ENCODE measurements at places on chromosomes 12 and 14.

- DNase-seq: no peak
Measured at GRCh38 chr14:69315301-69315700, 55.3 kb downstream of the GALNT16 start.

- DNase-seq: no peak
Measured at GRCh38 chr12:52004042-52004648, 2.6 kb upstream of the TAMALIN start.

- no peak for DNase-seq
Measured at GRCh38 chr14:72682188-72682587, 211.7 kb downstream of the DPF3 start.

GRCh38 chr14:99006276-99006675 is 265.7 kb downstream of the BCL11B start:
- DNase-seq: no peak

DNA sequence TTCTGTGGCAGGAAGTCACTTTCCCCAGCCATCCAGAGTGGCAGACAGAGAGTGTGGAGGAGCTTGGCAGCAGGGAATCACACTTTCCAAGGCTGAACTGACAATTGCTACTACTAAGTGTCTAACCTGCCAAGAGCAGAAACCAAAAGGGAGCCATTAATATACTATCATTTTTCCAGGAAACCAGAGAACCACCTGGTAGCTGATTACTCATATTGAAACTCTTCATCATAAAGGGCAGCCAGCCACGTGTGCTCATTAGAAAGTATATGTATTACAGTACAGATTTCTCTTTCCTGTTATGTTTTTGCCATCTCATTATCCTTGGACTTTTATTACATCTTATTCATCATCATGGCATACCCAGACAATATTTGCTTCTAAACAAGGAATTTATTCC is 374.9 kb downstream of the GXYLT1 start:
- no peak for DNase-seq

GRCh38 chr12:74280156-74280655 is 257.4 kb upstream of the ATXN7L3B start:
- DNase-seq: no peak

- no peak for DNase-seq
Measured at GRCh38 chr12:84455598-84455997, 457.0 kb downstream of the SLC6A15 start.

DNA sequence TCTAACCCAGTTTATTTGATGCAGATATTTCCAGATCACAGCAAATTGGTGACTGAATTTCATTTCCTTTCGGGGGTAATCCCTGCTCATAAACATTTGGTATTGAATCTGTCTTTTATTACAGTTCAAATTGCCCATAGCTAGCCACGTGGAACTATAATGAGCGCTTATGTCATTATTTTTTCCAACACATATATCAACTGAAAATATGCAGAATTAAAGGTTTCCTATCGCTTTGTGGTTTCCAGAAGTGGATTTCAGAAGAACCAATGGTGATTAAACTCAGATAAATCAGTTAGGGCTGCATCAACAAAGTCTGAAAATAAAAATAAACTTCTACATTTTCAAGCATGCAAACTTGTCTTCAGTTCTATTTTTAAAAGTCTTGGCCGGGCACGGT is 111.9 kb downstream of the PIK3C2G start:
- DNase-seq: no peak

- no peak for DNase-seq
Measured at GRCh38 chr12:53572134-53572758, 53.9 kb downstream of the ATF7 start.

GRCh38 chr14:80291101-80291500 is 79.8 kb upstream of the DIO2 start:
- DNase-seq: no peak

- no peak for DNase-seq
Measured at GRCh38 chr12:48201516-48201915, 1.6 kb downstream of the OR10AD1 start.

- DNase-seq: no peak
Measured at GRCh38 chr12:11819643-11820042, 170.2 kb downstream of the ETV6 start.

- DNase-seq: no peak
Measured at GRCh38 chr12:129520739-129521138, 383.1 kb downstream of the TMEM132D start.

- DNase-seq: no peak
Measured at GRCh38 chr12:115752913-115753726, 524.4 kb downstream of the MED13L start.

GRCh38 chr14:77238356-77238755 is 32.6 kb downstream of the NGB start:
- no peak for DNase-seq

DNA sequence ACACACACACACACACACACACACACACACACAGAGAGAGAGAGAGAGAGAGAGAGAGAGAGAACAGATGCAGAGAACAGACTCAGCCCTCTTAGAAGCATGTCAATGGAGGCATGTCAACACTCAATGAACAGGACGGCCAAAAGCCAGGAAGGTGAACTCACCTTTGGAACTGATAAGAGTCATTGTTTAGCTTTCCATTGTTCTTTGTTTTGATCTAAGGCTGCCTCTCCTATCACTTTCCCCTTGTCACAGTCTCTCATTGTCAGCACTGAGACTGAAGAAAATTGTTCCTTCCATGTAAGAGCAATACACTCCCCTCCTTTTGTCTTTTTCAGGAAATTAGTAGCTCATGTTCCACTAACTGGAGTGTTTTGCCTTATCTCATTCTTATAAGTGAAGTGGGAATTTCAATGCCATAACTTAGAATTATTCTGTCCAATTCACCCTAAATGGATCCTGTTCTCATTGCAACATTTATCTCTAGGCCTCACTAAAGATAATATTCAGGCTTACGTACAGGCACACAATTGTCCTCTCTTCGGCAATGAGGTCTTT is 218.0 kb downstream of the DUSP6 start:
- no peak for DNase-seq

DNA sequence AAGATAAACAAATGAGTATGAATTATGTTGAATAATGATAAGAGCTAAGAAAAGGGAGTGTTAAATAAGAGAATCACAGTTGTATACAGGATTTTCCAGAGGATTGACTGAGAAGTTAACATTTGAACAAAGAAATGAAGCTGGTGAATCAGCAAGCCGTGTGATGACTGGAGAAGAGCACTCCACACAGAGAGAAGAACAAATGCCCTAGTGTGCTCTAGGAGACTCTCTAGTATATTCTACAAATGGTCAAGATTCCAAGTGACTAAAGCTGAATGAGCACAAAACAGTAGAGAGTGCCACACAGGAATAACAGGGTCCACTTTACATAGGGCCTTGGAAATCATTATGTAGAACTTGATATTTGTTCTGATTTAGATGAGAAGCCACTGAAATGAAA is 587.1 kb upstream of the ATXN7L3B start:
- DNase-seq: no peak

DNA sequence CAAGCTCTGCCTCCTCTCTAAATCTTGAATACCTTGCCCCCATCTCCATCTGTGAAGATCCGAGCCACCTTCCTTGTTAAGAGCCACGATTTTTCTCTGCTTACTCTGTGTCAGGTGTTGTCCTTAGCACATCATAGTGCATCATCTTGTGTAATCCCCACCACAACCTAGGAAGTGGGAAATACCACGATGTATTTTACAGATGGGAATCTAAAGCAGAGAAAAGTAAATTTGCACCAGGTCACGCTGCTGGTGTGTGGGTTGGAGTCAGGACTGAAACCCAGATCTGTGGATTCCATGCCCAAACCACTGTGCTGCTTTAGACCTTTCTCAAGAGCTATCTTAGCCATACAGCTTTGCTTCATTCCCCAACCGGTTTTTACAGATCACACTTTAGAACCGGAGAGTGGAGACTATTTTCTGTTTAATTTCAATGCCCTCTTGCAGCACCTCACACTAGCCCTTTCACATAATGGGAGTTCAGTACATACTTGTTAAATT is 94.6 kb downstream of the PPM1A start:
- no peak for DNase-seq
